Effector memory CD4-positive, alpha-beta T cell (primary cell): ENCODE measurements at places on chromosomes 1 and 21.

- H3K36me3 ChIP-seq, result no peaks in the 10 kb centered on the region
- DNase-seq, result no peak
- H3K27me3 ChIP-seq, result no peaks in the 10 kb centered on the region
- H3K4me1 ChIP-seq, result no peaks in the 10 kb centered on the region
Observed at GRCh38 chr1:199837321-199837720, 190.2 kb upstream of the NR5A2 start.

GRCh38 chr1:7536891-7537591, 234.1 kb upstream of the VAMP3 start:
- no peak for DNase-seq
- no peak overlapping the region for H3K4me3 ChIP-seq
- H3K4me1 ChIP-seq, result no peaks in the 10 kb centered on the region
- H3K27me3 ChIP-seq, result no peaks in the 10 kb centered on the region
- no peak overlapping the region for H3K27ac ChIP-seq

DNA sequence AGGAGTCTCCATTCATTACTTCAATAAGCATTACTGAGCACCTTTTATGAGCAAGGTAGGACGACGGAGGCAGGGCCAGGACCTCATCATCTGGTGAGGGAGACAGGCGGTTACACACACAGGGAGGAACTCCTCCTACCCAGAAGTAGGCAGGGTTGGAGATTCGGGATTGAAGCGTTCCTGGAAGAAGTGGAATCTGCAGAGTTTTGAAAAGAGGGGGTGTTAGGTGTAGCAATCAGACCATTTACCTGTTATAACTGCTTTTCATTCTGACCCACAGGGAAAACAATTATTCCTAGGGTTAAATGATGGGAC, 392.4 kb downstream of the DISC1 start:
- H3K4me3 ChIP-seq, result no peak overlapping the region
- no peak overlapping the region for H3K27ac ChIP-seq
- DNase-seq, result no peak
- H3K27me3 ChIP-seq, result no peaks in the 10 kb centered on the region

- DNase-seq, result no peak
- no peak overlapping the region for H3K4me3 ChIP-seq
- H3K4me1 ChIP-seq, result peaks cover 19% of the 10 kb centered on the region
- H3K27ac ChIP-seq, result no peak overlapping the region
- peaks cover 43% of the 10 kb centered on the region for H3K27me3 ChIP-seq
- H3K36me3 ChIP-seq, result no peaks in the 10 kb centered on the region
Observed at GRCh38 chr1:6414881-6415626, 4.7 kb downstream of the HES2 start.

GRCh38 chr1:63643926-63644325, 50.7 kb downstream of the PGM1 start:
- DNase-seq, result no peak
- H3K4me3 ChIP-seq, result no peak overlapping the region
- peaks cover 6% of the 10 kb centered on the region for H3K36me3 ChIP-seq
- no peak overlapping the region for H3K27ac ChIP-seq

DNA sequence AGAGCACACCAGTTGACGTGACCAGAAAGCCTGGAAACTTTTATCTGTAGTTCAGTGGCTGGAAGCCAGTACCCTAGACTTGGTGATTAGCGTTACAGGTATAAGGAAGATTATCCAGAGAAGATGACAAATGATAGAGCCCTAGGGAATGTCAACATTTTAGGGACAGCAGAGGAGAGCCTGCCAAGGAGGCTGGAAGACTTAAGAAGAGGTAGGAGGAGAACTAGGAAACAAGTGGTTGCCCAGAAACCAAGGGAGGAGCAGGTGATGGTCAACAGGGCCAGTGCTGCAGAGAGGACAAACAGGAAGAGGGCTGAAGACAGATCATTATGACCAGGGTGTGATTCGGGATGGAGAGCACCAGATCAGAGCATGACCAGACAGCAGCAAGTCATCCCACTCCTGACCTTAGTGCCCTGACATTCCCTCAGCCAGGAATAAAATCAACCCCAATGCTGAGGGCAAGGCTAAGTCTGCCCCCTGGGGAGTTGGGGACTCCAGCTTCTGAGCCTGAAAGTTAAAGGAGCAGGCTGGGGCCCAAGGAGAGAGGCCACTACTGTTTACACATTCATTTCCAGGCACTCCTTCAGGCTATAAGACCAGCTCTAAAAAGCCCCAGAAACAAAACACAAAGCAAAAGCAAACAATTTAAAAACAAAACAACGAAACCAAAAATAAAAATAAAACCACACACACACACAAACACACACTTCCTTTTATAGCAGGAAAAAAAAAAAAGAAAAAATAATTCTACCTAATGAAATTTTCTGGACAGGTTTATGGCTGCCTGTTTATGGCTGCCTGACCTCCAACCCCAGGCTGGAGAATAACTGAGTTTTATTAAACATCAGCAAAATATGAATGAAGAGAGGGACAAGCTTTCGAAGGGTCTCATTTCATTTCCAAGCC, 48.6 kb upstream of the LRRC52 start:
- DNase-seq, result no peak
- H3K4me3 ChIP-seq, result no peak overlapping the region

GRCh38 chr1:180724055-180724454, 92.2 kb downstream of the XPR1 start:
- no peak overlapping the region for H3K27ac ChIP-seq
- no peak for DNase-seq
- no peaks in the 10 kb centered on the region for H3K27me3 ChIP-seq
- no peak overlapping the region for H3K4me3 ChIP-seq

- H3K4me3 ChIP-seq, result no peak overlapping the region
- H3K27me3 ChIP-seq, result no peaks in the 10 kb centered on the region
- H3K36me3 ChIP-seq, result no peaks in the 10 kb centered on the region
- no peaks in the 10 kb centered on the region for H3K4me1 ChIP-seq
- DNase-seq, result no peak
- no peak overlapping the region for H3K27ac ChIP-seq
Observed at GRCh38 chr1:221543529-221544120, 198.3 kb downstream of the DUSP10 start.

DNA sequence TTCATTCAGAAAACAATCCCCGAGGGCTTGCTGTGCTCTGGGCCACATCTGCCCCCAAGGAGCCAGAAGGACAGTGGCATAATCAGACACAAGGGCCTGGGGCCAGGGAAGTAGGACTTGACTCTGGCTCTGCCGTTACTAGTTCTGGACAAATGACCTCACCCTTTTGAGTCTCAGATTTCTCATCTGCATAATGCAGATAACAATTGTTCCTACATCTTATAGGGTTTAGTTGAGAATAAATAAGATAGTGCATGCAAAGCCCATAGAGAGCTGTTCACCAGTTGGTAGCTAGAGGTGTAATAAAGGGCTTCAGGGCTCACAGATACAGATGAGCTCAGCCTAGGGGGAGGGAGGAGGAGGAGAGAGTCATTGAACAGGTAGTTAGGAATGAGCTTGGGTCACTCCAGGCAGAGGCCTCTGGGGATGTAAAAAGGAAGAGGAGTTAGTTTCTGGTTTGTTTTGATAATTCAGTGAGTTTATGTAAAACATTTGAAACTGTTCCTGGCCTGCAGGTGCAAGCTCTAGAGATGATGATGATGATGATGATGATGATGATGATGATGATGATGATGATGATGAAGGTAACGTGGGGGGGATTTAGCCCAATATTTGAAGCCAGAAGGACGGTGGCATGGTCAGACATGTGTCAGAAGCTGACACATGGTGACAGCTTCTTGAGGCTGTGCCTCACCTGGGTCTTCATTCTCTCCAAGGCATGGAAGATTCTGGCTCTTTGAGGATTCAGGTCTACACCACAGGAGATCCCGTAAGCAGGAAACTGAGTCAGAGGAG, 858 bp downstream of the LACTBL1 start:
- no peak overlapping the region for H3K27ac ChIP-seq
- H3K36me3 ChIP-seq, result no peaks in the 10 kb centered on the region
- peaks cover 12% of the 10 kb centered on the region for H3K27me3 ChIP-seq
- H3K4me1 ChIP-seq, result no peaks in the 10 kb centered on the region
- no peak overlapping the region for H3K4me3 ChIP-seq
- no peak for DNase-seq

DNA sequence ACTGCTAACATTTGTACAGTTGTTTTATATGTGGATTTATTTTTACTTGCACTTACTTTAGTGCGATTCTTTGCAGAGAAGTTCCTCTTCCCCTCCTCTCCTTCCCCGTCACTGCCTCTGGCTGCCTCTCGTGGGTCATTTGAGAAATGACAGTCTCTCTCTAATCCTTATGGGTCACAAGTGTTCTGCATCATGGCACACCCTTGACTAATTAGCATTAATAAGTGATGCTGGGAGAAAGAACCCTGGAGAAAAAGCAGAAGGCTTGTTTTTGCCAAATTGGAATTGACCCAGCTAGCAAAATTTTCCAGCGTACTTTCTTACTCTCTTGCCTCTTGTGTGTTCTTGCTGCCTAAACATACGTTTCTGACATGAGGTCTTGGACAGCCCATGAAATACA, 301.2 kb downstream of the DUSP10 start:
- no peak overlapping the region for H3K4me3 ChIP-seq
- peaks cover 13% of the 10 kb centered on the region for H3K4me1 ChIP-seq
- no peak overlapping the region for H3K27ac ChIP-seq
- no peak for DNase-seq

DNA sequence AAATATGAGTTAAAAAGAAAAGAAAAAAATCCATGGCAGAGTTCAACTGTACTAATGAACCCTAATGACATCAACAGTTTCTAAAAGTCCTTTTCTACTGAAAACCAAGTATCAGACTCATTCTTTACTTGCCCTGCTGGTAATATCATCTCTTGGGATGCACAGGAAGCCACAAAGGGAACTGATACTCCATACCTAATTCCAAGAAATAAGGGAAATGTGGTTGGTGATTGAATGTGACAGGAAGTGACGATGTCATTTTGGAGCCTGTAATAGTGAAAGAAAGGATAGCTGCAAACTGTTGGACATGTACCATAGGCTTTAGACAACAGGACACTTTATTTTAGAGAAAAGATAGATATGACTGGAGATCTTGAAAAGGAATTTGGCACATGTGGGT, 98.7 kb upstream of the VAV3 start:
- no peaks in the 10 kb centered on the region for H3K4me1 ChIP-seq
- H3K4me3 ChIP-seq, result no peak overlapping the region
- no peaks in the 10 kb centered on the region for H3K27me3 ChIP-seq
- no peak for DNase-seq

- H3K4me1 ChIP-seq, result peaks cover 6% of the 10 kb centered on the region
- no peaks in the 10 kb centered on the region for H3K36me3 ChIP-seq
- no peaks in the 10 kb centered on the region for H3K27me3 ChIP-seq
- no peak overlapping the region for H3K27ac ChIP-seq
- no peak for DNase-seq
Observed at GRCh38 chr1:235937123-235937522, 70.4 kb upstream of the LYST start.

GRCh38 chr1:55478742-55479141, 263.6 kb upstream of the USP24 start:
- H3K27me3 ChIP-seq, result peaks cover 3% of the 10 kb centered on the region
- H3K36me3 ChIP-seq, result no peaks in the 10 kb centered on the region
- no peak overlapping the region for H3K27ac ChIP-seq
- H3K4me3 ChIP-seq, result no peak overlapping the region

DNA sequence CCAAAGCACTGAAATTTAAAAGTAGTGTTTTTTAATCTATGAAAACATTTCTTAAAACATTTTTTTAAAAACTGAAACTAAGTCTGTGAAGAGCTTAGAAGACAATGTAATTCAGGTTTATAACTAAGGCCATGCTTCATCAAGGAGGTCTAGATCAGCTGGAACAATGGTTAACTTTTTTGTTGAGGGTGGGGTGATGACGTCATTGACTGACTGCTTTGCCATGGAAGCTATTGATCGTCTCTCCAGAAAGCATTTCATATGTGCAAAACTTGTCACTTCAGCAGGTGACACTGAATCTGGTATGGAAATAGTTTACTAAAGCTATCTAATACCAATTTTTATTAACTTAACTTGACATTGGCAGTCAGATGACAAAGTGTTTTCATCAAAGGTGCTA, 21.0 kb downstream of the RAVER2 start:
- H3K27ac ChIP-seq, result no peak overlapping the region
- H3K27me3 ChIP-seq, result no peaks in the 10 kb centered on the region
- no peak for DNase-seq
